ENCODE measurements at places on chromosomes 12 and 14.

- DNase-seq: no peak
These were observed 51.9 kb upstream of the REP15 start for GRCh38 chr12:27644158-27644845.

DNA sequence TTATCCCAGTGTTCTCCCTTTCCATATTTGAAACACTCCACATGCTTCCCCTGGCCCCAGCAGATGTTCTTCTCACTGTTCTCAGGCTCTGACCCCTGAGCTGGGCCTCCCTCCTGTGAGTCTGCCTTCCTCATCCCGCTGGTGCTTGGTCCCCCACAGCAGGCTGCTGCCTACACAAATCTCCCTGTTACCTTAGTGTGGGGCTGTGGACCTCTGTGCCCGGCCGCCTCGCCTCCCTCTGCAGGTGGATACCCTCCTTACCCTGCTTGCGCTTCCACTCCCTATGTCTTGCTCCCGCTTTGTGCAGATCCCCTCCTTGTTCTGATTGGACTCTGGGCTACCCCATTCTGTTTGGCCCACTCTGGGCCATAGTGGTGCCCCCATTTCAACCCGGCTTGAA, 6.9 kb downstream of the DERA start:
- no peak for DNase-seq

DNA sequence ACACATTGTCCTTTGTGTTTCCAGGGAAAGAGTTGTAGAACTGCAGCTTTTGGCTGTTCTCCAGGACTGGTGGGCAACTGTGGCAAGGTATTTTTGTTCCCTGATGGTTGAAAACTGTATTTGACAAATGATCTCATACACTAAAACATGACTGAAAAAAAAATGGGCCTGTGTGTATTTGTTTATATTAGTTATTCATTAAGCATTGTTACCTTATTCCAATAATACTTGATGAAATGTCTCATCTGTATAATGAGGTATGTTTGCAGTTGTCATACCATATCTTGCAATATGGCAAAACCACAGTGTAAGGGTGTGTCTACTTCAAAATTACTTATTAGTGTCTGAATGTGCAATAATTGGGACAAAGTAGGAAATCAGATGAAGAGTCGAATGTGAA, 479.4 kb upstream of the NOVA1 start:
- no peak for DNase-seq

DNA sequence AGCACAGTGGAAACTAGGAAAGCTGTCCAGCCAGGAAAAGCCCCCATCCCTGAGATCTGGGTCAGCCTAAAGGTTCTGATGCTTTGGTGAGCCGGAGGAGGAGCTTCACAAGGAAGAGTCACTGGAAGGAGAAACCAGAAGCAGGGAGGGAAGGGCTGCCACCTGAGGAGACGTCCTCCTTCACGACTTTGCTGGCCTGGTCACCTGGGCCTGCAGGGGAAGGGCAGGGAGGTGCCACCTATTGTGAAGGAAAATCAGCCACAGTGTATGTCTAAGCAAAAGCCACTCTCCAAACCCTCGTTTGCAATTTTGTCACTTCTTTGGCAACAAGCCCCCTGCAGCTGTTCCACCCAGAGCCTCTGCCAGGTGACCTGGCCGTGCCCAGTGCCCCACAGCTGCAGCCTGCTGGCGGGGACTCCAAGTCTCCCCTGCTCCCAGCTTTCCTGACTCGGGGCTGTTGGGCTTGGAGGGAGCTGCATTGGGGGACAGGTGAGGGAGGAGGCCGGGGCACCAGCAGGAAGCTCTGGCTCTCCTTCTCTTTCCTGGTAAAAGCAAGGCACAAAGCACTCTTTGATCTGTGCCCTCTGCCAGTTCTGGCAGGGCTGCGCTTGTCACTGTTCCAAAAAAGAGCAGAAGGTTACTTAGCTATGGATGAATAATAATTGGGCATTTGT, 120.9 kb upstream of the BCL2L14 start:
- no peak for DNase-seq

DNA sequence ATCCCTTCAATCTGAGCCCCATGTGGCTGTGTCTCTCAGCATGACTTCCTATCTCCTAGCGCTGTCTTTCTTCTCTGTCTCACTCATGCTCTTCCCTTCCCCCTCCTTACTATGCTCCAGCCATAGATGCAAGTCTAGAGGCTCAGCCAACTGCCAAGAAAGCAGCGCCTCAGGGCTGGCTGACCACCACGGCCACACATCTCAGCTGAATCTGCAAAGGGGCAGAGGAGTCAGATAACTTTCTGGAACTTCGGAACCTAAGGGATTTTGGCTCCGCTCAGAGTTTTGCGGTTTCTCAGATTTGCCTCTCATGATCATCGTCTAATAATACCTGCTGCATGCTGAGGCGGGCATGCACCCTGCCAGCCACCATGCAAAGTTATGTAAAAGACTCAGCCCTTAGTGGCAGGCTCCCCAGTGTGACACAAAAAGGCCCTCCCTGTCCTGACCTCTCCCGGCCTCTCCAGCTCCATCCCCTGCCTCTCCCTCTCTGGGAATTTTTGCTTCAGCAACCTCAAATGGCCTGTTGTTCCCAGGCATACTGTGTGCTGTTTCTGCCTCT, 5.0 kb upstream of the FGF6 start:
- DNase-seq: no peak

DNA sequence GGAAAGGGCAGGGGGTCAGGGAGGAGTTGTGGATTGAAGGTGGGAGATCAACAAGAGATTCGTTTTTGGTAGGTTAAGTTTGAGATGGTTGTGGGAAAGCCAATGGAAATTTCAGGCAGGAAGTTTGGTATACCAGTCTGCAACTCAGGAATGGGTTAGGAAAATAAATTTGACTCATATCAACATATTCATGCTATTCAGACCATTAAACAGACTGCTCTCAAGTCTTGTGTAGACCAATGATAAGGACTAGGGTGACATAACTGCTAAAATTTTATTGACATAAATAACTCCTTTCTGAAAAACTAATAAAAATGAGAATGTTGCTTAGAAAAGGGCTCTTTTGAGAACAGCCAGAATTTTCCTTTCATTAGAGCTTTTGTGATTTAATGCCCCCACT, 60.0 kb downstream of the PLEKHA5 start:
- DNase-seq: no peak

DNA sequence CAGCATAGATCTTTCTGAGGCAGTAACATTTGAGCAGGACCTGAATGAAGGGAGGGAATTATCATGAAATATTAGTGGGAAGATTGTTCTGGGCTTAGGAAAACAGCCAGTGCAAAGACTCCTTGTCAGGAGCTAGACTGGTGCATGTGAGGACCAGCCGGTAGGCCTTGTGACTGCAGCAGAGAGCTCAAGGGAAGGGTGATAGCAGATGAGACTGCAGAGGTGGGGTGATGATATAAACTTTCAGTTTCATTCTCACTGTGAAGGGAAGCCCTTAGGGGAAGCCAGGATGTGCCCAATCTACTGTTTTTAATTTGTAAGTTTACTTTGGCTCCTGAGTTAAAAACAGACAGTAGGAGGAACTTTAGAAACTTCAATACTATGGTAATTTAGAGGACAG, 12.4 kb downstream of the IL22 start:
- no peak for DNase-seq

DNA sequence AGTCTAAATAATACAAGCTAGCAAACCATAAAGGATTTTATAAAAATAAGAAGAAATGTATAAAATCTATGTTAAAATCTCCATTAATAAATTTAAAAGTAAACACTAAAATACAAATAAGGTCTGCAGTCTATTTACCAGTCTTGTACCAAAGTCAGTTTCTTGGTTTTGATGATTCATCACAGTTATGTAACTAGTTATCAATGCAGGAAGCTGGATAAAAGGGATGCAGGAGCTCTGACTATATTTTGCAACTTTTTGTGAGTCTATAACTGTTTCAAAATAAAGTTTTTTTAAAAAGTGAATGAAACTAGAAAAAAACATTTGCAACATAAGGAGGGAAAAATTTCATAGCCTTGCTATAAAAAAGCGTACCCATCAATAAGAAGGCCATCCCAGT, 151.5 kb downstream of the DERA start:
- DNase-seq: no peak

- DNase-seq: no peak
These were observed 927.1 kb downstream of the VRK1 start for GRCh38 chr14:97724265-97724731.

- no peak for DNase-seq
These were observed 155.5 kb upstream of the CCND2 start for GRCh38 chr12:4118017-4118510.

GRCh38 chr14:73261520-73262426, 24.5 kb downstream of the PAPLN start:
- DNase-seq: no peak

- no peak for DNase-seq
These were observed 43.2 kb downstream of the CYP46A1 start for GRCh38 chr14:99727096-99727870.

- no peak for DNase-seq
These were observed 1613.4 kb upstream of the SEL1L start for GRCh38 chr14:83147006-83147405.

GRCh38 chr14:96255501-96256366, at the start of gene BDKRB1:
BDKRB1 (plus strand) TSS chr14:96256210; CDS start chr14:96263683, 7,473 bp downstream.
- DNase-seq: no peak

DNA sequence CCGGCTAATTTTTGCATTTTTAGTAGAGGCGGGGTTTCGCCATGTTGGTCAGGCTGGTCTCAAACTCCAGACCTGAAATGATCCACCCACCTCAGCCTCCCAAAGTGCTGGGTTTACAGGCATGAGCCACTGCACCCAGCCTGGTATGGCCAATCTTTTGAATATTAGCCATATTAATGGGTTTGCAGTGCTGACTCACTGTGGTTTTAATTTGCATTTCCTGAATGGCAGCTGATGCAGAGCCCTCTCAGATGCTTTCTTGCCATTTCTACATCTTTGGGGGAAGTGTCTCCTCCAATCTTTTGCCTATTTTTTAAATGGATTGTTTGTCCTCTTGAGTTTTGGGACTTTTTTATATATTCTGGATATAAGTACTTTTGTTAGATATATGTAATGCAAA, 55.5 kb upstream of the NPAS3 start:
- DNase-seq: no peak

DNA sequence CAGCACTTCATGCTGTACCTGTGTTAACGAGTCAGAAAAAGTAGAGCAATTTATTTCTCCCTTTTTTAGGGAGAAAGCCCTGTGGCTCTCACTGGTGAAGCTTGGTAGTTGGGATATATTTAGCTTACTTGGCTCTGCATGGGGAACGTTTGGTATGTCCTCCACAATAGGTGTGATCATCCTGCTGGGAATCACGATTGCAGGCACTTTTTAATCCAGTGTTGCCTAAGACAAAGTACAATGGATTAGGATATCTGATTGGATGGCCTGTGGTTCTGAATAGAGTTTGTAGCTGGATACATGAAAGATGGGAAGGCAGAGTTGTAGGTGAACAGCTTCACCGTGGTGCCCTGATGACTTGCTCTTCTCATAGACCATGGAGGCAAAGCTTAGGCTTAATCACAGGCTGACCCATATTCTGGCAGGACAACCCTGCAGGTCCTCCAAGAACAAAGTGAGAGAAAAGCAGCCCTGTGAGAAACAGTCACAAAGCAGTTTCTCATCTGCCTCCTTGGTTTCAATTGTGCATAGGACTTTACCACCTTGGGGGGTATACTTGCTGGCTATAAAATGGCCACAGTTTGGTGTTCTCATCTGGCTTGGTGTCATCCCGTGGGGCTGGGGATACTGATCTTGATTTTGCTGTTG, 7.5 kb downstream of the RESF1 start:
- no peak for DNase-seq

GRCh38 chr14:89296281-89296745, 120.7 kb downstream of the FOXN3 start:
- DNase-seq: no peak

- DNase-seq: no peak
These were observed 141.1 kb downstream of the ALG10 start for GRCh38 chr12:34163443-34163842.
